Thyroid gland (tissue), 4 donors: ENCODE measurements at places on chromosomes 3 and 15.

DNA sequence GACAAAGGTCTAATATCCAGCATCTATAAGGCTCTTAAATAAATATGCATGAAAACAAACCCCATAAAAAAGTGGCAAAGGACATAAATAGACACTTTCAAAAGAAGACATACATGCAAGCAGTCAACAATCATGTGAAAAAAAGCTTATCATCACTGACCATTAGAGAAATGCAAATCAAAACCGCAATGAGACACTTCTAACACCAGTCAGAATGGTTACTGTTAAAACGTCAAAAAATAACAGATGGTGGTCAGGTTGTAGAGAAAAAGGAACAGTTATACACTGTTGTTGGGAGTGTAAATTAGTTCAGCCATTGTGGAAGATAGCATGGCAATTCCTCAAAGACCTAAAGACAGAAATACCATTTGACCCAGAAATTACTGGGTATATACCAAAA, 440.7 kb upstream of the KCNMB2 start:
- no peak overlapping the region for H3K27ac ChIP-seq
- no peaks in the 10 kb centered on the region for H3K4me1 ChIP-seq
- no peak overlapping the region for H3K4me3 ChIP-seq

DNA sequence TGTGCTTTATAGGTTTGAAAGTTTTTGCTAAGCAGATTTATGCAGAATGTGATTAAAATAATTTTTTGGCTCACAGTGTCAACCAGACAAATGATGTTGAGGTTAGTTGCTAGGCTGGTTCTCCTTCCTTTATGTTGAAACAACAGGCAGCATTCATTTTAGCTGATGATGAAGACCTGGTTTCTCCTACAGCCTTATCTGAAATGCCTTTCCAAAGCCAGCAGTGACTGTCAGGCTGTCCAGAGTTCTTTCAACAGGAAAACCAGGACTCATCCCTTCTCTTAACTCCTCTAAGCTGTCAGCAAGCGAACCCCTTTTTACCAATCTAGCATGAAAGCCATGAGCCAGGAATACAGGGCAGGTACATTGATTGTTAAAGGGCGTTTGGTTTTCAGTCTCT, 84.1 kb downstream of the ZNF609 start:
- DNase-seq: no peak
- H3K4me1 ChIP-seq: peaks cover 5% of the 10 kb centered on the region

DNA sequence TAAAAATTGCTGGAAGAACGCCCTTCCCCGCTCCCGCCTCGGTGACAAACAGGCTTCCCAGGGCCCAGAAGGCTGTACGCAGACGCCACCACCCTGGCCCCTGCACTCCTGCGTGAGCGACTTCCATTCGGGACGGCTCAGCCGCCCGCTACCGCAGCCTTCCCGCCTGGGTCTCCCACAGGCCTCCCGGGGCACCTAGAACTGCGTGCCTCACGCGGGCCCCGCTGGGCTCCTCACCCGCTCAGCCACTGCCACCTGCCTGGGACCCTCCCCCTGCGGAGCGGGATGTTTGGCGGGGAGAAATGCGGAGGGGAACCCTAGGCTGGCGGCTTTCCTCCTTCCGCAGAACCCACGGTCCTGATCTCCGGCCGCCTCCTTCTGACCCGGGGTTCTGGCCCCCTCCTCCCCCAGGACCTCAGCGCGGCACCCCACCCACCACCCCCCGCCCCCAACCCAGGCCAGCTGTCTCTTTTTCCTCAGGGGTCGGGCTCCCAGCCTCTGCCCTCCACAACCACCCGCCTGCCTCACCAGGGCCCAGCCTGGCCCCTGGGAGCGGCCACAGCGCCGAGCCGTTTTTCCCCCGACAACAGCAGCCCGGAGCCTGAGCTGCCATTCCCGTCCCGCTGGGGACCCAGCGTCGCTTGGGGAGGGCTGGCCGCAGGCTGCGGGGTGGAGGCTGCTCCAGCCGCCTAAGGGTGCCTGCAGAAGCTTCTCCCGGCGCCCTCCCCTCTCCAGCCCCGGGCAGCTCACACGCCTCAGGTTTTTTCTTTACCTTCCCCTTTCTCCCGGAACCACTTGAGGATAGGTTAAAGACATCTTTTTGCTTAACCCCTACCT, 27.6 kb upstream of the RAB7A start:
- DNase-seq: peak; percentile 48
- no peaks in the 10 kb centered on the region for H3K27me3 ChIP-seq
- H3K36me3 ChIP-seq: no peaks in the 10 kb centered on the region
- no peak overlapping the region for H3K27ac ChIP-seq
- H3K4me3 ChIP-seq: no peak overlapping the region
- H3K4me1 ChIP-seq: peaks cover 15% of the 10 kb centered on the region

- H3K27ac ChIP-seq: no peak overlapping the region
- DNase-seq: no peak
- peaks cover 24% of the 10 kb centered on the region for H3K4me1 ChIP-seq
- H3K36me3 ChIP-seq: peaks cover 14% of the 10 kb centered on the region
- H3K4me3 ChIP-seq: no peak overlapping the region
Measured at GRCh38 chr3:113255854-113256615, 44.7 kb downstream of the BOC start.

- no peaks in the 10 kb centered on the region for H3K4me1 ChIP-seq
- H3K4me3 ChIP-seq: no peak overlapping the region
- no peak for DNase-seq
- no peaks in the 10 kb centered on the region for H3K36me3 ChIP-seq
- no peak overlapping the region for H3K27ac ChIP-seq
Measured at GRCh38 chr3:102521246-102521645, 86.4 kb downstream of the ZPLD1 start.

- no peaks in the 10 kb centered on the region for H3K4me1 ChIP-seq
- H3K27me3 ChIP-seq: no peaks in the 10 kb centered on the region
- no peak for DNase-seq
- no peak overlapping the region for H3K4me3 ChIP-seq
Measured at GRCh38 chr3:102511639-102512038, 76.8 kb downstream of the ZPLD1 start.
